ENCODE measurements at places on chromosomes 4 and X. TPM values are rescaled to one million over a fixed set of nuclear protein-coding genes. Genes with fewer than 3 reads are reported as not detected.
A peak's percentile ranks its signal among the peaks of the same experiment; 100 is the strongest.

Gene DCLK2
- total RNA-seq: 11.6 TPM

Gene NPY2R
- total RNA-seq: 0.36 TPM

Gene MND1
- total RNA-seq: 2.7 TPM

Gene MAGEA8
- total RNA-seq: not detected

Gene MECP2
- total RNA-seq: 33.3 TPM

GRCh38 chr4:54587107-54587891, 70.5 kb upstream of the KIT start:
- no peak for DNase-seq

- no peak for DNase-seq
Measured at GRCh38 chr4:183611210-183611830, 47.7 kb downstream of the RWDD4 start.

DNA sequence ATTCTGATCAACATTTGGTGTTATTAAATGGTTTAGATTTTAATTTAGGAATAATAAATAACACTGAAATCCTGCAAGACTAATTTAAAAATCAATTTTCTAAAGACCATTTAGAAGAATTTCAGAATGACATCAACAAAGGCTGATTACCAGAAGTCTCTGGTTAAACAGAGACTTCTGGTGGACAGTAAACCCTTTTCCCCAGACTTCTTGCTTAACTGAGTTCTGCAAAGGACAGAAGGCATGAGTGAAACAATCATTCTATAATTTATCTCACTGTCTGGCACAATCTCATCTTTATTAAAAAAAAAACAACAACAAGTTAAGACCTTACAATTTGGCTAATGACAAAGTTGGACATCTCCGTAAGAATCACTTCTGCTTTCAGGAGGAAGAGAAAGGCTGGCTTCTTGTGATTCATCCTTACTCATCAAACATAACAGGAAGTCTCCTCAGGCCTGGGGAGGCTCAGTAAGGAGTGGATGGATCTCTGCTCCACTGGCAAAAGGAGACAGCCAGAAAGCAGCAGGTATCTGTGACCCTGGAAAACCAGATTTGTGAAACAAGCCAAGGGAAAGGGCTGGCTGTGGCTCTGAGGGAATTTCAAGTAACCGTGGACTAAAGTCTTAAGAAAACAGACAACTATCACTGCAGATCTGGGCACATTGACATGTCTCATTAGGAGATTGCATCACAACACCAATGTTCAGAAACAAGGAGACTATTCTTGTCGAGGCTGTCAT, 908 bp upstream of the TLR6 start:
- peak; percentile 92 for DNase-seq

GRCh38 chr4:182126096-182126495, 117.1 kb upstream of the TENM3 start:
- peak; percentile 66 for DNase-seq

GRCh38 chrX:17053502-17053901, 107.0 kb downstream of the REPS2 start:
- no peak for DNase-seq

- DNase-seq: no peak
Measured at GRCh38 chrX:21132686-21133393, 241.4 kb upstream of the CNKSR2 start.

DNA sequence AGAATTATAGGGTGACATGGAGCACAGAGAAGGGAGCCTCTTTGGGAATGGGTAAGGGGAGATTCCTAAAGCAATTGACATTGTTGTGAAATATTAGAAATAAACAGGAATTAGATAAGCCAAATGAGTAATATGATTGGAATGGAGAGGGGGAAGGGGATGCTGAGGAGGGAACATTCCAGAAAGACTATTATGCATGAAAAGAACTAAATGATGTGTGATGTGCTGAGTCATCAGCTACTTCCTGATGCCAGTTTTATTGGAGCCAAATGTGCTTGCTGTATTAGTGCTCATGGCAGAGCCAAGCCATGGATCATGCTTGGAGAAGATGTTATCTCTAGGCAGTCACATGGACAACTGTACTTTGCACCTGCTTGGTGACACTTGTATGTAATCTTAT, 189.0 kb upstream of the HCCS start:
- DNase-seq: peak; percentile 22

GRCh38 chr4:179757641-179758040, 2315.4 kb upstream of the AGA start:
- DNase-seq: no peak

DNA sequence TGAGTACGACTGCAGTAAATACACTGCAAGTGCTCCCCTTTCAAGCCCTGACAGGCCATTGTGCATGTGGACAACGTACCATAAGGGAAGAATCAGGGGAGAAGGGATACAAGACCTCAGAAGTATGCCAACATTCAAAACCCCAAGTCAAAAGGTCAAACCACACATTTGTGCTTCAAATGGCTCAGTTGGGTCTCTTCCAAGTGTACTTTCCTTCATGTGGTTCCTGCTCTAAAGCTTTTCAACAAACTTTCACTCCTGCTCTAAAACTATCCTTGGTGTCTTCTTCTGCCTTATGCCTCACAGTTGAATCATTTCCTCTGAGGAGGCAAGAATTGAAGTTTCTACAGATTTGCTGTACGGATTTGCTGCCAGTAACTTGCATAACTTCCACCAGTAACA, 305.7 kb upstream of the SLIT2 start:
- DNase-seq: peak; percentile 44

- peak; percentile 95 for DNase-seq
Measured at GRCh38 chrX:153494541-153495361, at the start of gene BGN. Gene BGN (plus strand): TSS chrX:153494980. CDS start chrX:153504632, 9,652 bp downstream.

GRCh38 chr4:54547299-54548097, 110.3 kb upstream of the KIT start:
- DNase-seq: no peak

DNA sequence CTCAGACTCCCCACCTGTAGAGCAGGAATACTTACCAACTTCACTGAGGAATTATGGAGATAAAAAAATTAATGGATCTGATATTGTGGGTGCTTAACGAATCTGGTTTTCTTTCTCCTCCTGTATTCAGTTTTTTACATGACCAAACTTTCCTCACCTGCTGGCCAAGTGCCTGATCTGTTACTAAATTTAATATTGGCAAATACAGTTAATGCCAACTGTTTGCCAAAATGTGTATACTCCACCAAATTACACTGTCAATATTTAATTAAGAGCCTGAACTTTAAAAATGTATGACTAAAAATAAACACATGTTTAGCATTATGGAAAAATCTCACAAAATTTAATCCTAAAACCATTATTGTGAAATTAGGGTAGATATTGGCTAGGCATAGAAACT, 3.3 kb downstream of the PGRMC2 start:
- no peak for DNase-seq

All from osteoblast (primary cell).